ENCODE measurements at places on chromosomes 1 and 21.

DNA sequence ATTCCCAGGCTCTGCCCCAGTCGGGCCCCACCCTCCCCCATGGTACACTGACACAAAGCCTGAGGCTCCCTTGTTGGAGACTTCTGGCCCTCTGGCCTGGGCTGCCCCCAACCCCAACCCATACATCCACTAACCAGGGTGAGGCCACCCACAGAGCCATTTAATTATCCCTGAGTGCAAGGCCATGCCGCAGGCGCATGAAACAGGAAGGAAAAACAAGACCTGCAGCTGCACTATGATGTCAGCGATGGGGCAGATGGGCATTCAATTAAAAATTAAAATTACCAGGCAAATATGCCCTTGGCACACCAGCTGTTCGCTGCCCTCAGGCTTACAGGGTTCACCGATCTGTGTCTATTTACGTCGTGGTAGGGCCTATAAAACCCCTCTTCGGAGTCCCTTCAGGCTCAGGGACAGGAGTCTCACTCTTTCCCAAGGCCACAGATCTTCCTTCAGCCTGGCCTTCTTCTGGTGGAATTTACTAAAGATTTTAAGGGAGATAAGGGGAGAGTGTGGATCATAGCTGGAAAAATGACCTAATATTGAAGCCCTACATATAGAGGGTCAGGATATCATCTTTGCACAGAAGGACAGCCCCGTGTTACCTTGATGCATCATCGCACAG, 29.6 kb upstream of the RGS16 start:
- no peak for DNase-seq

GRCh38 chr1:180040034-180040433, 85.4 kb downstream of the CEP350 start:
- DNase-seq = no peak

- no peak for DNase-seq
These were observed 3.0 kb upstream of the RGS8 start for GRCh38 chr1:182687361-182687760.

DNA sequence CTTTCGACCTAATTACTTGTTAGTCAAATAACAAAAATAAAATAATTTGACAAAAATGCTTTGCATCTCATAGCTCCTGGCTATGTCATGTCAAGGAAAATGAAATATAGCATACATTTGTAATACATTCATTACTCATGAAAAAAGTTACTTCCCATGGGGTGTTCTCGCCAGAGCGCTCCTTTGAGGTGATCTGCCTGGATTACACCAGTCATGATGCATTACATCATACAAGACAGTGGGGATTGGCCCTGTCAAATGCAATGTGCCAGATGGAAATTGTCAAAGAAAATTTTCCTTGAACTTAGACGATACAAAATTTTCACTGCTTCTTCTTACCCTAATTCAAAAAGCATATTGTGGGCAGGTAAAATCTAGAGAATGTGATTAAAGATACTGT, 215.6 kb upstream of the B3GALT2 start:
- no peak for DNase-seq

DNA sequence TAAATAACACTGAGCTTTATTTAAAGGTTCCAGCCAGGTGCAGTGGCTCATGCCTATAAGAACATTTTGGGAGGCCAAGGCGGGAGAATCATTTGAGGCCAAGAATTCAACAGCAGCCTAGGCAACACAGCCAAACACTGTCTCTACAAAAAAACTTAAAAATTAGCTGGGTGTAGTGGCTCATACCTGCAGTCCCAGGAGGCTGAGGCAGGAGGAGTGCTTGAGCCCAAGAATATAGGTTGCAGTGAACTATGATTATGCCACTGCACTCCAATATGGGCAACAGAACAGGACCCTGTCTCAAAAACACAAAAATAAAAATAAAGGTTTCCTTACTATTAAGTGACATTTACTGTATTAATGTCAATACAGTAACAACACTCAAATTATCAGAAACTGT, 2.1 kb downstream of the TAF12 start:
- no peak for DNase-seq

DNA sequence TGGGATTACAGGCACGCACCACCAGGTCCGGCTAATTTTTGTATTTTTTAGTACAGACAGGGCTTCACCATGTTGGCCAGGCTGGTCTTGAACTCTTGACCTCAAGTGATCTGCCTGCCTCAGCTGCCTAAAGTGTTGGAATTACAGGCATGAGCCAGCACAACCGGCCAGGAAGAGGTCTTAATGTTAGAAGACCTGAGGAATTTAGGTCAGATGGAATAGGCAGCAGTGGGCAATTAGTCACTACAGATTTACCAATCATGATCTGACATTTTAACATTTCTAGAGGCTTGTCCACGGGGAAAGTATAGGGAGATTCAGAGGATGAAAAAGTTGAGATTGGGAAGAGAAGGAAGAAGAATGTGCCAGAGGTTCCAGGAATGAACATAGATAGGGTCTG, 8.9 kb upstream of the APP start:
- DNase-seq = no peak

GRCh38 chr1:186443638-186444037, 17.3 kb downstream of the PDC start:
- DNase-seq = no peak

- DNase-seq = no peak
These were observed 21.1 kb downstream of the ERG start for GRCh38 chr21:38477226-38477625.

DNA sequence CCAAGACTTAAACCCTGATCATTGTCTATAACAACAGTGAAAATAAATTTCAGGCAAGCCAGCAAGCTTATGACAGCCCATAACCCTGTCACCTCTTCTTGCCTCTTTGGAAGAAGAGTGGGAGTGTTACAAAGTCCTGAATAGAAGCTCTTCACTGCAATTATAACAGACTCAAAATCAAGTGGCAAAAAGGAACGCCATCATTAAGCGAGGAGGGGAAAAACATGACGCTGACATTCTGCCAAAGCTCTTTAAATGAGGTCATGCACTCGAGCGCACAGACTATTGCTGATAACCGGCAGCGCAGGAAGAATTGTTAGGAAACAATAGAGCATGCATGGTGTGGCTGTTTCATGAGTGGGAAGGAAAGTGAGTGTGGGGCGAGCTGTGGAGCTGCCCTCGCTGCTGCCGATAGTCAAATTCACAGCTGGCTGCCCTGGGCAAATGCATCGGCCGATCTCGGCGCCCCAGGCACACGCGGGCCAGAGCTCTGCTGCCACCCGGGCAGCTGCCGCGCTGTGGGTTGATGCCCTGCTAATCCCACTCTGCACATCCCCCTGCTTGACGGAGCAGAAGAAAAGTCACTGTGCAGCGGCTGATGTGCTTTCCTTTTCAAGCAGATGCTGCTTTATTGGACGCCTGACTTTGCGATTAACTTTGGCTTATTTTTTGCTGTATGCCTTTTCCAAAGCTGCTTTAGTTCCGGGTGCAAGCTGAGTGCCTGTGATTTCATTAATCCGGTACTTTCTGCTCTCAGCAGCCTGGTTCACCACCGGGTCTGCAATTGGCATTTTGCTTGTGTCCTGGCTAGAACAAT, 102.4 kb upstream of the ST6GALNAC5 start:
- DNase-seq = no peak

GRCh38 chr1:41144285-41144684, 97.8 kb downstream of the SCMH1 start:
- no peak for DNase-seq

- DNase-seq = no peak
These were observed 8.2 kb downstream of the UQCRHL start for GRCh38 chr1:15799004-15799867.

DNA sequence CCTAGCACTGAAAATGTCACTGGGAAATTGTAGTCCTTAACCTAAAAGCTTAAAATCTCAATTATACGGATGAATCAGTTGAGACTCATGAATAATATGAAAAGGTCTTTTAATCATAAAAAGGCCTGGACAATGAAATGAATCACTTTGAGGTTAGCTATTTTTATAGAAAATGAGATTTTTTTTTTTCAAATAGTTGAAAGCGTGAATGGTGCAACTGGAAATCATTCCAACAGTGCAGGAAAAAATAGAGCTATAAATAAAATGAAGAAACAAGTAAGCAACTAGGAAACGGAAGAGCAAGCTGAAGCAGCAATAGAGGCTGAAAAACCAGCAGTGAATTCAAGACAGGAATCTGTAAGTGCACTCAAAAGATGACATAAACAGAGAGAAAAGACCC, 142.9 kb downstream of the BACH1 start:
- no peak for DNase-seq

GRCh38 chr1:206455666-206456344, 14.5 kb upstream of the IKBKE start:
- DNase-seq = no peak

- no peak for DNase-seq
These were observed 3.5 kb upstream of the BCAN start for GRCh38 chr1:156638189-156638985.

GRCh38 chr1:91592716-91593477, 92.2 kb downstream of the CDC7 start:
- no peak for DNase-seq

GRCh38 chr1:165259236-165259635, 97.3 kb downstream of the LMX1A start:
- no peak for DNase-seq

DNA sequence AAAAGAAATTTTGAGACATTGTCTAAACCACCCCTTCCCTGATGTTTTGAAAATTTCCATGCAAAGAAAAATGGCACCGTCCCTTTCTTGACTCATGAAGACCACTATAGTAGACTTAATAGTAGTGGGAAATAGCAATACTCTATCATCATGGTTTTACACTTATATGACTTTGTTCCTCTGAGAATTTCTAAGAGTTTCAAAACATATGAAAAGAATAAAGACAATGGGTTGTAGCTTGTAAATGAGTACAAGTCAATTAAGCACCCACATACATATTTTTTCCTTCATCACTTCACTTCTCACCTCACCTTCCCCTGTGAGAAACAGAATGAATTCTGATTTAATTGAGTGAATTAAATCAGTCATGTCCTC, 151.7 kb downstream of the LYPLAL1 start:
- DNase-seq = no peak

DNA sequence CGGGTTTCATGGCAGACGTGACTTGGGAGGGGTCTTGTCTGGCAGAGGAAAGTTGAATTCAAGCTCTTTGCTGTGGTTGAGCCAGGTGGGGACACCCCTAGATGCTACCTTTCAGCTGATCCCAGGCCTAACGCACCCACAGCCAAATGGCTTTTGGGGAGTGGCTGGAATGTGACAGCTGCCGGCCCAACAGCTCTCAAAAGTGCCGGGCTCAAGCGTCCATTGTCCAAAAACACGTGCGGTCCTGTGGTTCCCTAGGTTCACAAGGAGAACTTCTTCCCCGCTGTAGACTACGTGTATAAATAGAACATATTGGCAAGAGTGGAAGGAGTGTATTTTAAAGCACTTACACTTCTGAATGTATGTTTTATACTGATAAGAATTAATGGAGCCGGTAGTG, 87.1 kb upstream of the ARHGEF16 start:
- no peak for DNase-seq

DNA sequence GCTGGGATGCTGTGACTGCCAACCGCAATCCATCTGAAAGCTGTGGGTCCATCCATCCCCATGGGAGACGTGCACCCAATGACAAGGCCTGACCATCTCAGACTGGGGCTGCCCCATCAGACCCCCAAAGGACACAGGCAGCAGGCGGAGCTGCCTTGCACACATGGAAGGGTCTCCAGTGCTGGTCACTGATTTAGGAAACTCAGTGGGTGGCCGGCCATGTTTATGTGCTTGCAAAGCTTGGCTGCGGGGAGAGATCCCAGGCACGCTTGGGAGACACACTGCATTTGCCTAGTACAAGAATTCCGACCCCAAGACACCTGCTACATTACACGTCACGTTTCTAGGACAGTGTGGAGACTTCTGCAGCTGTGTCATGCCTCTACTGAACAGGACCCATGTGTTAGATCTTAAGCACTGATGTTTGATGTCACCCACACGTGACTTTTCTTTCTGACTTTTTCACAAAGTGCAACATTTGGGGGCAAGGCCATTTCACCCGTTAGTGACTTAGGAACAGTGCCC, 181.4 kb downstream of the CLIC6 start:
- no peak for DNase-seq

DNA sequence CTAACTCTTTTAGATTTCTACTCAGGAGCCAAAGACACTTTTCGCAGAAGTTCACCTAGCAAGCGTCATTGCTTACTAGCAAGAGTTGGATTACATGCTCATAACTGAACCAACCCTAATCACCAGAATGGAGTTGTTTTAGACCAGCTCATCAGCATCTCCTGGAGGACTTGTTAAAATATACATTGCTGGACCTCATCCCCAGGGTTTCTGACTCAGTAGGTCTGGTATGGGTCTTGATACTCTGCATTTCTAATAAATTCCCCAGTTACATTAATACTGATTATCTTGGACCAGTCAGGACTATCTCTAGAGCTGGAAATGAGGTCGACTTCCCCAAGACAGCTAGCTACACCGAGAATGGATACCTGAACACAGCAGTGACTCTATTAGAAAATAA, 9.7 kb upstream of the PRDX6 start:
- no peak for DNase-seq

DNA sequence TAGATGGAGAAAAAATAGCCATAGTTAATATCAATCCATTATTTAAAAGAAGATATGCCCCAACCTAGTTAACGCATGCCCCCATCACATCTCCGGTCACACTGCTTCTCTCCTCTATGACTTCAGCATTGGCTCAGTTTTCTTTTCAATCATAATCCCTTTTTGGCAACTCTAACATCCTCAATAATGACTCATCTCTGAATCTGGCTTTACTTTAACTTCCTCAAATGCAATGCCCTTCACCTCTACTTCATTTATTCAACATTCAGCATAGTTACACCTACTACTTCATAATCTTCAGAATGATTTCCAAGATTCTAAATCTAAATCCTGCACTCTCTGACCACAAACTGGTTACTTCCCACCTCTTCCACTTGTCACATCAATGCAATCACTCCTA, 417.3 kb downstream of the USH2A start:
- no peak for DNase-seq

DNA sequence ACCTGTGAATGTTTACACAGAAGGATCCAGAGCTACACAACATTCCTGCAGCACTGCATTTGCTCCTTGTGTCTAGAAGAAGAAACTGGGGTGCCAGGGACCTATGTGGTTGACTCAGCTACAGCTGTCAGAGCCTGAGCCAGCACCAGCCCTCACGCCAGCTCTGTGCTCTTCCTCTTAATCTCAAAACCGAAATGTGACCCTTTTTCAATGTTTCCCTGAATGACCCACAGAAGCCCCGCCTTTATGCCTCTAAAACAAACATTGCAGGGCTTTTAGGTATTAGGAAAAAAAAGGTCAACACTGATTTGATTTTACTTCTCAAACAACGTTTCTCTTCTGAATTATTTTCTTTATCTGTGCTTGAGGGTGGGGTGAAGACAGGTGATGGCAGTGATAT, 260.5 kb downstream of the DYRK1A start:
- DNase-seq = no peak

- DNase-seq = no peak
These were observed 146.7 kb upstream of the HMGB4 start for GRCh38 chr1:33716976-33717688.

Data from effector memory CD4-positive, alpha-beta T cell (primary cell).